Vein endothelial cell (primary cell): ENCODE measurements at places on chromosomes 5 and 9. TPM values are rescaled to one million over a fixed set of nuclear protein-coding genes. Genes with fewer than 3 reads are reported as not detected.

Gene CARD19
- total RNA-seq: 67.6 and 90.8 TPM in 2 replicates

Gene CCDC187
- total RNA-seq: not detected in 2 replicates

Gene STC2
- 18.1 and 37.9 TPM in 2 replicates for total RNA-seq

Gene GABRA1
- not detected in 2 replicates for total RNA-seq

Gene COL23A1
- total RNA-seq: not detected in 2 replicates

Gene GPR151
- not detected in 2 replicates for total RNA-seq

Gene CNTFR
- total RNA-seq: not detected in 2 replicates

Gene CDX1
- not detected in 2 replicates for total RNA-seq

Gene TMEM215
- total RNA-seq: under 0.01 TPM in 1 of 2 replicates, not detected in the other

Gene TNFSF15
- total RNA-seq: 19.3 and 26.9 TPM in 2 replicates

Gene FOXD4L5
- not detected in 2 replicates for total RNA-seq

Gene HTR4
- total RNA-seq: 0.10 TPM in 1 of 2 replicates, not detected in the other

Gene TEX48
- not detected in 2 replicates for total RNA-seq

Gene C5orf58
- not detected in 2 replicates for total RNA-seq

Gene BARHL1
- not detected in 2 replicates for total RNA-seq

Gene GLRA1
- total RNA-seq: not detected in 2 replicates

Gene TSTD2
- 11.0 and 12.7 TPM in 2 replicates for total RNA-seq

Gene ASPN
- total RNA-seq: not detected in 2 replicates

Gene OR1J2
- total RNA-seq: 0.19 TPM in 1 of 2 replicates, not detected in the other

Gene SHISAL2B
- not detected in 2 replicates for total RNA-seq

Gene ARID3C
- 0.33 TPM in 1 of 2 replicates, not detected in the other for total RNA-seq

Gene RASGRF2
- total RNA-seq: 12.7 and 18.7 TPM in 2 replicates

Gene PDE6A
- total RNA-seq: under 0.01 TPM in 1 of 2 replicates, not detected in the other

Gene TAF1L
- total RNA-seq: under 0.01 TPM in 1 of 2 replicates, not detected in the other

Gene ADAMTS6
- 50.9 and 78.4 TPM in 2 replicates for total RNA-seq

Gene OCLN
- 7.7 and 11.8 TPM in 2 replicates for total RNA-seq

Gene MYORG
- total RNA-seq: 3.6 and 6.1 TPM in 2 replicates

Gene FAXDC2
- total RNA-seq: 6.2 and 8.8 TPM in 2 replicates
